Ovary (tissue), 10 donors: ENCODE measurements at places on chromosomes 2 and 18. TPM values are rescaled to one million over a fixed set of nuclear protein-coding genes. Genes with fewer than 3 reads are reported as not detected.

DNA sequence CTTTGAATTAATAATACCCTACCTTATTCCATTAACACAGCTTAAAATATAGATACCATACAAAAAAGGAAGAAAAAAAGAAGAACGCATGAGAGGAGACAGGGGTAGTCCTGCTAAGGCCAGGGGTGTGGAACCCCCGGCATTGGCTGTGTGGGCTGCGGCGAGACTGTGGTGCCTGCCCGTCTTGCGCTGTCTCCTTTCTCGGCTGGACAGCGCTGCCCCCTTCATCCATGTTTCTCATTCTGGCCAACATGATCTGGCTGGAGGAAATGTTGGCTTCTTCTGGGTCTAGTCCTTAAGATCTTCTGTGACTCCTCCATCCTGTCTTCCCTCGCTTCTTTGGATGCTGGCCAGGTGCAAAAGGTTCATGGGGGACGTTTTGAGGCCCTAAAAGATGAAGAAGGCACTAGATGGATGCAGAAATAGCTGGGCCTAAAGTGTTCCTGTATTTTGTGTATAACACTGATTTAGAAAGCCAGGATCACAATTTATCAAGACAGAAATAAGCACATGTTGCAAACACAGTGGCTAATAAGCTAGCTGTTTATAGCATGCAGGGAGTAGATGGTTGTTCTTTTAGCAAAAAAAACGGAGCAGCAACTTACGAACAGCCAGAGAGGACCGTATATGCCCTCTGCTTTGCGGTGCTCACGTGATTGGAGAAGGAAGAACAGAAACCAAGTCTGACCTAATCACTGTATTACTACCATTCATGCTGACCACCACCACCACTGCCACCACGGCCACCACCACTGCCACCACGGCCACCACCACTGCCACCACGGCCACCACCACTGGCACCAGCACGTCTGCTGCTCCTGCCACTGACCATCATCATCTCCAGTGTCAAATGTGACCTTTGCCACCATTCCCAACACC lies 71.7 kb upstream of the ASB18 start:
- no peak overlapping the region for H3K27ac ChIP-seq
- no peak for DNase-seq
- H3K4me3 ChIP-seq = no peak overlapping the region
- H3K4me1 ChIP-seq = no peaks in the 10 kb centered on the region
- H3K36me3 ChIP-seq = no peaks in the 10 kb centered on the region

DNA sequence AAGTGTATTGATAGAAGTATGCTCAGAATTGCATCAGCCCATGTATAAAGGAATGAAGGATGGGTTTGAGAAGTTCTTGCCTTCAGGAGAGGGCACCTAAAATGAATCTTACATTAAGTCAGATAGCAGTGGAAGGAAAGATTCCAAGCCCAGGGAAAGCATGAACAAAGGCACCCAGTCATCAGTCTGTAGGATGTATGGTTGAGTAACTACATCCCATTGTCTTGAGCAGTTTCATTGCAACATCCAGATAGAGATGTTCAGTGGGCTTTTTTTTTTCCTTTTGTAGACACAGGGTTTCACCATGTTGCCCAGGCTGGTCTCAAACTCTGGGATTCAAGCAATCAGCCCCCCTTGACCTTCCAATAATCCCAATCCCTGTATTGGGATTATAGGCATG lies 80.7 kb downstream of the ARHGAP28 start:
- DNase-seq = no peak
- no peaks in the 10 kb centered on the region for H3K27me3 ChIP-seq
- peaks cover 4% of the 10 kb centered on the region for H3K4me1 ChIP-seq

TUBA4B gene
- total RNA-seq = 1.9 TPM

DOK1 gene
- total RNA-seq = 16.0 TPM

- no peaks in the 10 kb centered on the region for H3K27me3 ChIP-seq
- no peaks in the 10 kb centered on the region for H3K4me1 ChIP-seq
- H3K36me3 ChIP-seq = no peaks in the 10 kb centered on the region
- no peak for DNase-seq
These were observed 356.9 kb downstream of the TNS1 start for GRCh38 chr2:217645896-217646295.

ANKRD53 gene
- total RNA-seq = 8.3 TPM

- H3K4me1 ChIP-seq = no peaks in the 10 kb centered on the region
- H3K27me3 ChIP-seq = no peaks in the 10 kb centered on the region
- H3K36me3 ChIP-seq = no peaks in the 10 kb centered on the region
- no peak overlapping the region for H3K27ac ChIP-seq
These were observed 469.3 kb upstream of the MEX3C start for GRCh38 chr18:51666763-51667191.

DNA sequence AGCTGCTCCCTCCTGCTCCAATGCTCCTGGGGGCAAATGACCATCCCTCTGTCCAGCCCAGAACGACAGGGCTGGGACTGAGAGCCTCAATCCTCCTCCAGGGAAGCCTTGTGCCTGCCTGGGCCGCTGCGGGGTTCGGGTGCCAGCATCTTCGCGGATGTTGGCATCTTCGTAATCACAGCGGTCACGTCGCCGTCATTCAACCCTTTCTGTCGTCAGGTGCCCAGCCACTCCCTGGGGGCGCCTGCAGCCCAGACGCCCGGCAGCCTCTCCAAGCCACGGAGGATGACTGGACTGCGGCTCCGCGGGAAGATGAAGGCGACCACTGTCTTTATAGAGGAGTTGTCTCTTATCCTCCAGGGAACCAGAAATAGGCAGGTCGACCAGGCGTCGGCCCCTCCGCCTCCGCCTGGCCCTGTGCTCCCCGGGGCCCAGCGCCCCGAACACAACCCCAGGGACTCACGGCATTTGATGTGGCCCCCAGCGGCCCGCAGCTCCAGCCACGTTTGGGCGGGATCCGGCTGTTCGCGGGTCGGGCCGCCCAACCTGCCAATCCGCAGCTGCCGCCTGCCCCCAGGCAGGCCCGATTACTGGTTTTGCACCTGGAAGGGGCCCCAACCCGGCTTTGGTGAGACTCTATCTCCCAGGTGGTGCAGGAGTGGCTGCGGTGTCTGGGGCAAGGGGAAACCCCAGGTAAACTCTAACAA lies 113.9 kb downstream of the THNSL2 start:
- no peak overlapping the region for H3K4me3 ChIP-seq
- H3K27me3 ChIP-seq = no peaks in the 10 kb centered on the region
- no peaks in the 10 kb centered on the region for H3K4me1 ChIP-seq
- H3K36me3 ChIP-seq = no peaks in the 10 kb centered on the region
- H3K27ac ChIP-seq = no peak overlapping the region
- no peak for DNase-seq

CREG2 gene
- 0.51 TPM for total RNA-seq

DNA sequence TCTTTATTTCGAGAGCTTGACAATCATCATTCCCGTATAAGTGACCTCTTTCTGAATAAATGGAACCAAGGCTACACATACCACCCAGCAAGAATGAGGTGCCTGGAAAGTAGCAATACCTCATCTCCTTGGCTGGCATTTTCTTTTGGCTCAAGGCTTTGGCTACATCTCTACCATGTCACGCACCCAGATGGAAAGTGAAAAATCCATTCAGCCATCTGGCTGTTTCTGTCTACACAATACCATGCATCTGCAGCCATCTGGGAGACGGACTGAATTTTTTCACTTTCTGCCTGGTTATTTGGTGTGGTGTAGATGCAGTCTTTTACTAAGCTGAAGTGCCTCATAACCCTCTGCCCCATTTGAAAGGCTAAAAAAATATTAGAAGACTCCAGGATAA lies 566.9 kb downstream of the BCL11A start:
- no peaks in the 10 kb centered on the region for H3K36me3 ChIP-seq
- H3K4me1 ChIP-seq = no peaks in the 10 kb centered on the region
- DNase-seq = no peak
- no peak overlapping the region for H3K4me3 ChIP-seq
- H3K27ac ChIP-seq = no peak overlapping the region

DNA sequence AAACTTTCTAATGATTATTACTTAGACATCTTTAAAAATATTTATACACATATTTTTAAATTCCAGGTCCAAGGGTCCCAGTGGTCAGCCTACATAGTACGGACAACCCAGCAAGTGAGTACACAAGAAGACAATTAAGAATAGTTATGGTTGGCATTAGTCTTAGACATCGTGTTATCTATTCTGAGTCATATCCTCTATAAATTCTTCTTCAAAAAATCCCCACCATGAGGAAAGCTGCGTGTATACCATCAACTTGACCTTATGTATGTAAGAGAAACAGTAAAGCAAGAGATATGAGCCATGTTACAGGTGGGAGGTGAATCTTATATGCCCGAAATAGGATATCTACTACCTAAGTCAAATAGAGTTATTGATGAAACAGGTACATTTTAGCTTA lies 1339.8 kb downstream of the DPP10 start:
- no peak overlapping the region for H3K4me3 ChIP-seq
- no peak for DNase-seq
- no peaks in the 10 kb centered on the region for H3K36me3 ChIP-seq
- peaks cover 2% of the 10 kb centered on the region for H3K27me3 ChIP-seq
- H3K4me1 ChIP-seq = no peaks in the 10 kb centered on the region
- H3K27ac ChIP-seq = no peak overlapping the region

GRCh38 chr2:160245614-160246155 lies 45.6 kb upstream of the ITGB6 start:
- H3K27ac ChIP-seq = no peak overlapping the region
- no peak for DNase-seq
- H3K27me3 ChIP-seq = no peaks in the 10 kb centered on the region
- no peak overlapping the region for H3K4me3 ChIP-seq

DTYMK gene
- 16.3 TPM for total RNA-seq

DNA sequence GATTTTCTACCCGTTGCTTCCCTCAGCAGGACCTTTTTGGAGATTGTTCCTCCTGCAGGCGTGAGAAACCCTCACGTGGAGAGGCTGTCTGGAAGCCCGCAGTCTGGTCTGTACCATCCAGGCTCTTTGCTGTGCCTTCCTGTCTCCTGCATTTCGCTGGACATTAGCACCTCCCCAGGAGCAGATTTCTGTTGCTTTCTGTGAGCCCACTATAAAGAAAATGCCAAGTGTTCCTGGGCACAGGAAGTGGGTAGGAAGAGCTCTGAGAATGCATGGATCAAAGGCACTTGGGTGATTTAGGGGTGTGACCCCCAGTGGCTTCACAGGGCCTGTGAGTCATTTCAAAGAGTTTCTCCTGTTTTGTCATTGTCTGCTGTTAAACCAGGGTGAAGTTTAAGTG lies 27.3 kb downstream of the SPTBN1 start:
- peaks cover 24% of the 10 kb centered on the region for H3K4me1 ChIP-seq
- H3K27me3 ChIP-seq = no peaks in the 10 kb centered on the region
- H3K27ac ChIP-seq = no peak overlapping the region
- no peak overlapping the region for H3K4me3 ChIP-seq
- no peak for DNase-seq

- no peak for DNase-seq
- no peak overlapping the region for H3K27ac ChIP-seq
- no peaks in the 10 kb centered on the region for H3K36me3 ChIP-seq
These were observed 28.2 kb downstream of the SDC1 start for GRCh38 chr2:20196657-20197161.

DNA sequence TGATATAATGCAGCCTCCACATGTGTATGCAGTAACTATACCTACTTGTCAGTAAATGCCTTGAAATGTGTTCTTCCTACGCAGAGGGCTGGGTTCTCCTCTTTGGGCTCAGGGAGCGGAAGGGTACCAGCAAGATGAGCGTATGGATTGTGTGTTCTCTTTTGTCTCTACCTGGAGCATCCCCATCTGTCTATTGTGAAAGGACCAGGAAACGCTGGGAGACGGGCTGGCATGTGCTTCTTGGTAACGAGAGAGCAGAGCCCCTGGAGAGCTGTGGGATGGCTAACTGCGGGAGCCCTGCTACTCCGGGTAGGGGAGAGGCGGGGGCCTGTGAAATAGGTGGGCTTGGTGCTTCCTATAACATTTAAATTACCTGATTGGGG lies 80.9 kb downstream of the BCL2 start:
- no peak overlapping the region for H3K27ac ChIP-seq
- H3K4me1 ChIP-seq = peaks cover 15% of the 10 kb centered on the region
- no peak overlapping the region for H3K4me3 ChIP-seq
- H3K36me3 ChIP-seq = no peaks in the 10 kb centered on the region
- no peaks in the 10 kb centered on the region for H3K27me3 ChIP-seq

DPY30 gene
- total RNA-seq = 52.3 TPM
